ENCODE measurements at places on chromosomes 7 and 10.

DNA sequence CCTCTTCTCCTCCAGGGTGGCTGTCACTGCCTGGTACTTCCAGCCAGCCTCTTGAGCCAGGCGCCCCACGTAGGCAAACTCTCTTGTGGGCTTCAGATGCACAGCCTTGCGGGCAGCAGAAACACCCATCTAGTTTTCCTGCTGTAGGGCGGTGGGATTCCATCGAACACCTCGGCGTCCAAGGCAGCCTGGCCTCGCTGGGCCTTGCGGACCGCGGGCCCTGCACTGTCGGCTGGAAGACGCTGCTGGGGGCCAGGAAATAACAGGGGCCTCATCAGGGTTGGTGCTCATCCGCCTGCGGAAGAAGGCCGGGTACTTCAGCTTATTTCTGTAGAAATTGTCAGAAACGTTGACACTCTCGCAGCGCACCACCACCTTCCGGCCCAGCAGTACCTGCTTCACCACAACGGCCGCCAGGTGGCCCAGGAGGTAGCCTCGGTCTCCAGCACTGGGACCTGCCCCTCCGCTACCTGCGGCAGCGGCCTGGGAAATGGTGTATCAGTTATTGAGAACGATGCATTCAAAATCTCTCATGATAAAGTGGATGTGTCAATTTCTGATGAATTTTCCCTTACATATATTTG, 61.1 kb downstream of the WDFY4 start:
- DNase-seq: no peak

DNA sequence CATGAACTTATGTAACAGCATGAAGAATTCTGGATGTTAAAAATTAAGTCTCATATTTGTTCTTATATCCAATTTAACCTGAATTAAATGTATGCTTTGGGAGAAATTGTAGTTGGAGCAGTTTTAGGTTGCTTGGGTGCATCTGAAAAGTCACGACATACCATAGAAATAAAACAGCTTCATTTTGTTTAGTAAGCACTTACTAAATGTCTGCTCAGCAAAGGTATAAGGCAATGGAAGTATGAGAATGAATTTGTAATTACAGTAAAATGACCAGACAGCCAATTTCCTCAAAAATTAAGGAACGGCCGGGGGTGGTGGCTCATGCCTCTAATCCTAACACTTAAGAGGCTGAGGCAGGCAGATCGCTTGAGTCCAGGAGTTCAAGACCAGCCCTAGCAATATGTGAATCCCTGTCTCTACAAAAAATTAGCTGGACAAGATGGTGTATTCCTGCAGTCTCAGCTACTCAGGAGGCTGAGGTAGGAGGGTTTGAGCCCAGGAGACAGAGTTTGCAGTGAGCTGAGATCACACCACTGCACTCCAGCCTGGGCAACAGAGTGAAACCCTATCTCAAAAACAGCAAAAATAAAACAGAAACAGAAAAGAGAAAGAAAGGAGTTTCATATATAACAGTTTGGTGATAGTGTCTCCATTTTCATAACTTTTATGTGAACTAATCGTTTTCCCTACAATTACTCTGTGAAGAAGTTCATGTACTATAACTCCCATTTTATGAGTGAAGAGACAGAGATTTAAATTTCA, 47.2 kb upstream of the KLF6 start:
- DNase-seq: no peak

DNA sequence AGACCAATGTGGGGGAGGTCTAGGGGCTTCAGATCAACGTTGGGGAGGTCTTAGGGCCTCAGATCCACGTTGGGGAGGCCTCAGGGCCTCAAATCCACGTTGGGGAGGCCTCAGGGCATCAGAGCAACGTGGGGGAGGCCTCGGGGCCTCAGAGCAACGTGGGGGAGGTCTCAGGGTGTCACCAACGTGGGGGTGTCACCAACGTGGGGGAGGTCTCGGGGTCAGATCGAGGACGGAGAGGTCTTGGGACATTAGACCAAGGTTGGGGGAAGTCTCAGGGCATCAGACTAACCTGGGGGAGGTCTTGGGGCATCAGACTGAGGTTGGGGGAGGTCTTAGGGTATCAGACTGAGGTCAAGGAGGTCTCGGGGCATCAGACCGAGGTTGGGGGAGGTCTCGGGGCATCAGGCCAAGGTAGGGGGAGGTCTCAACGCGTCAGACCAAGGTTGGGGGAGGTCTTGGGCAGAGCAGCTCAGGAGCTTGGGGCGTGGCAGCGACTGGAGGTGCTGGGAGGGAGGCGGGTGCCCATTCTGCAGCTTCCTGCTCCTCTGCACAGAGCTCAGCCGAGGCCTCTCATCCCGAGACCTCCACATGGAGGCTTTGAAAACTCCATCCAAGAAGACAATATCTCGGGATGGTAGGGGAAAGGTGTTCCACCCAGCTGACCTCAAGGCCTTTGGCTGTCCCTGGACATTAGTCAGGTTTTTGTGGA, 159.8 kb downstream of the WDR37 start:
- DNase-seq: no peak

DNA sequence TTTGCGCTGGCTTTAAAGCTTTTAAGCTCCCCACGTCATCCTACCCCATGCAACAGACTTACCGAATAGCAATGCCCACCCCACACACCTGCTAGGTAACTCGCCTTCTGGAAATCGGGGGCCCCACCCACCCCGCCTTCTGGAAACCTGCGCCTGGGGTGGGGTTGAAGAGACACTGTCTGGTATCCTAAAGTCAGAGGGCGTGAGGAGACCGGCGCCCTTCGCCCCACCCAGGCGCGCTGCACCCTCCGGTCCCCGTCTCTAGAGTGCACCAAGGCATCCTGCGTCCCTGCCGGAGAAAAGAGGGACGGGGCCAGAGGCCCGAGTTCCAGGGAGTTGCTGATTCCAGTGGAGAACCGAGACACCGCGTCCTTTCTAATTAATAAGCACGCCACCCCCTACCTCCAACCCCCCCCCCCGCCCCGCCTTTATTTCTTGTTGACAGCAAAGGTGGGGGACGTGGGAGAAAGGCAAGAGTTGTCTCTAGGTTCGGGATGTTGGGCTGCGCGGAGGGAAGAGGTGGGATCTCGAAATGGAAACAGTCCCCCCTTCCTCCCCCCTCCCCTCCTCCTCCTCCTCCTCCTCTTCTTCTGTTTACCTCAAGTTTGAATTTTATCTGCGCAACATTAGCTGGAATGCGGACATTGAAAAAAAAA, 220.9 kb upstream of the MKLN1 start:
- DNase-seq: no peak

DNA sequence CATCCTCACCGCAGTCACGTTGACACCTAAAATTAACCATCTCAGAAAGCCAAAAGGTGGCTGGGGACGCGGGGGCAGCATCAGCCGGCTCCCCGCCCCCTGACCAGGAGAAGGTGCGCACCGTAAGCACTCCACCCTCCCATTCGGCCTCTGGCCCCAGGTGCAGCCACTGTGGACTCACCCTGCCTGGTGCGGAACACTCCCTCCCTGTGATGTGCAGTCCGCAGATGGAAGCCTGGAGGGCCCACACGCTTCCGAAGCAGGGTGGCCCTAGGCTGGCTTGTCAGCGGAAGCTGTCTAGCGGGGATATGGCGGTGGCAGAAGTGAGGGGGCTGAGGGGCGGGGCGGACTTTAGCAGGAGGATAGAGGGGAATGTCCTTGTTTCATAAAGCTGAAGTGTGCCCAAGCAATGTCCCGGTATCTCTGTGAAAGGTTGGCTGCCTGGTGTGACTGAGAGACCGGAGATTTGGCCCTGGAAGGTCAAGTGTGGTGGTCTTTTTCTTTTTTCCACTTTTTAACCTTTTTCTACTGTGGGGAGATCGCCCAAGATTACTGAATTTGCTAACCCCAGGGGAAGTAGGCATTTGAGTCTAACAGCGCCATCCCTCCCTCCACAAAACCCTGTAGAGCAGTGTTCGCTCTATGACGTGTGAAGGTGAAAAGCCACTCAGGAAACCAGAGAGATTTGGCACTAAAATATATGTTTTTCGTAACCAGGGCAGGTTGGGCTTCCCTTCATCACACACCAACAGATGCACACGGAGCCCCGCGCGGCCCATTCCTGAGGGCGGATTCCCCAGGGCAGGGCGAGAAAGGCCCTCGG, 74.7 kb downstream of the CXCL12 start:
- no peak for DNase-seq

- no peak for DNase-seq
These were observed 59.7 kb upstream of the CCDC6 start for GRCh38 chr10:59965899-59966650.

GRCh38 chr7:11130012-11130411, 156.3 kb downstream of the PHF14 start:
- no peak for DNase-seq

GRCh38 chr7:132738254-132738653, 162.0 kb upstream of the PLXNA4 start:
- no peak for DNase-seq

GRCh38 chr10:130631142-130632096, 495.2 kb downstream of the GLRX3 start:
- DNase-seq: peak; percentile 79

DNA sequence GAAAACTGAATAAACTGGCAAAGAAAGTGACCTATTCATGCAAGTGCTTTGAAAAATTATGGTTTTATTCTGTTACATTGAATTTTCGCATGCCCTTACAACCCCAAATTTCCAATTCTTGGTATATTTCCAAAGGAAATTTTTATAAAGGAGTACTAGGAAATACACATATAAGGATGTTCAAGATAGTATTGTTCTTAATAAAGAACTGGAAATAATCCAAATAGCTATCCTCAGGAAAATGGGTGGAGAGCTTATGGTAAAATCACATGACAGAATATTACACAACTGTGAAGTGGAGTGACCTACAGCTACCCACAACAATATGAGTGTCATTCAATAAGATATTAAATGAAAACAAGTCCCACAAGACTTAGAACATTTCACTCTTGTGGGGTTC, 138.9 kb upstream of the BMPER start:
- no peak for DNase-seq

- DNase-seq: no peak
These were observed 86.4 kb upstream of the ELMO1 start for GRCh38 chr7:37534893-37535610.

GRCh38 chr10:26914898-26915297, 54.1 kb upstream of the ABI1 start:
- no peak for DNase-seq

DNA sequence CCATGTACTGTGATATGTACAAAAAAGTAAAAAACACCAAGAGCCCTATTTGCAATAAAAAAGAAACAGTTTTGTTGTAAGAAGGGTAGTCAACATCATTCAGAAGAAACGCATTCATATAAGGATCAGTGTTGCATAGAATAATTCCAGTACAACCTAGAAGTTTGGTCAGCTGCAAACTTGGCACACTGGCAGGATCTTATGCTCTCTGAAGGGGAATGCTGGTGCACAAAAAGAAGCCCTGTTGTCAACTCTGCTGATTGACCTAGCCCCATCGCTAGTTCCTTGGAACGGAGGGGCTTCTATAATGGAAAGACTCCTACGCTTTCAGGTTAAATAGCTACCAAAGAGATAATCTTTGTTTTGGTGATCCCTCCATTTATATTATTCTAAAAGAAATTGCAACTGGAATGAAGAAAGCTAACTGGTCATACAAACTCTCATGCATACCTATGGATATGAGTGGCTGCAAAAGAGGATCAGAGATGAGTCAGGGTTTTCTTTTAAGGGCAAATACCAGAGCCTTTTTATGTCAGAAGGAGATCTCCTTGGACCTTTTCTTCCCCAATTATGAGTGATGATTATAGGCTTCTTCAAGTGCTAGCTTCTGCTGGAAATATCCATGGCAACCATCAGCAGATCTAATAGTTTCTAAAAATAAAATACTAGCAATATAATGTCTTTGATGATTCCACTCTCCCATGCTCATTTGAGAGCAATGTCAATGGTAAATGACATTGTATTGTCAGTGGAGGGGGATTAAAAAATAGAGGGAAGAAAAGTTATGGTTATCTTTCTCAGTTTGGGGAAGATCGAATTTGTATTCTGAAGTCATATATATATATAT, 312.4 kb upstream of the CACNA2D1 start:
- DNase-seq: no peak

GRCh38 chr7:101243646-101244374, 1.1 kb downstream of the FIS1 start:
- peak; percentile 42 for DNase-seq

DNA sequence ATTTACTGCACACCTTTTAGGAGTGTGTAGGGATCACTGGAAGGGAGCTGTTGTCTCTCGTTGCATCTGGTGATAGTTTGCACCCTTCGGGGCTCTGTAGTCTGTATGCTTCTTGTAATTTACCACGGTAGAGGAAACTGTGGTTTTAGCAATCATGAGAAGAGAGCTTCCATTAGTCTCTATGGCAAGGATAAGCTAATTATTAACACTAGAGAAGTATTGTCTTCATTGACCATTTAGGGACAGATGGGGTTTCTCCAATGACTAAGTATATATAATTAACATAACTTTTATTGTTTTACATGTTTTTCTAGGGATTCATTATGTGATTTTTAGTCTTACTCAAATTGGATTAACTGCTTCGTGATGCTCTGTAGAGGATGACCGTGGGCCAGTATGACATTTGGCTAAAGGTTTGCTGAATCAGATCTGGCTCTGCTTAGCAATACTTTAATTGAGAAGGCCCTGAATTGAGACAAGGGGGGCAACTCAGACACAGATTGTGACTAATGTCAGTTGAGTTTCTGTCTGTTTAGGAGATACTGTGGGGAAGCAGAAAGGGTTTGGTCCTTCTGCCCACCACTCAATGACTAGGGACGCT, 8.7 kb downstream of the SLC18A2 start:
- DNase-seq: no peak

GRCh38 chr10:119981826-119982225, 89.3 kb downstream of the SEC23IP start:
- DNase-seq: no peak

DNA sequence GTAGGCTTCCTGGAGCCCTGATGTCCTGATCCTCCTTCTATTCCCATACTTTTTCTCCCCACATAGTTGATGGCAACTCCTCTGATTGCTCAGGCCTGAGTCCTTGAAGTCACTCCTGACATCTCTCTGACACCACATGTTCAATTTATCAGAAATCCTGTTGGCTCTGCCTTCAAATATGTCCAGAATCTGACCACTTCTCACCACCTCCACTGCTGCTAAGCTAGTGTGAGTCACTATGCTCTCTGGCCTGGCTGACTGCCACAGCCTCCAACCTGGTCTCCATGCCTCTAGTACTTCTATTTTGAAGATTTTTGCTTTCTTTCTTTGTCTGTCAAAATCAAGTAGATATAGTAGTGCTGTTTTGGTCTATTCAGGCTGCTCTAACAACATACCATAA, 53.0 kb downstream of the TMEM229A start:
- no peak for DNase-seq

DNA sequence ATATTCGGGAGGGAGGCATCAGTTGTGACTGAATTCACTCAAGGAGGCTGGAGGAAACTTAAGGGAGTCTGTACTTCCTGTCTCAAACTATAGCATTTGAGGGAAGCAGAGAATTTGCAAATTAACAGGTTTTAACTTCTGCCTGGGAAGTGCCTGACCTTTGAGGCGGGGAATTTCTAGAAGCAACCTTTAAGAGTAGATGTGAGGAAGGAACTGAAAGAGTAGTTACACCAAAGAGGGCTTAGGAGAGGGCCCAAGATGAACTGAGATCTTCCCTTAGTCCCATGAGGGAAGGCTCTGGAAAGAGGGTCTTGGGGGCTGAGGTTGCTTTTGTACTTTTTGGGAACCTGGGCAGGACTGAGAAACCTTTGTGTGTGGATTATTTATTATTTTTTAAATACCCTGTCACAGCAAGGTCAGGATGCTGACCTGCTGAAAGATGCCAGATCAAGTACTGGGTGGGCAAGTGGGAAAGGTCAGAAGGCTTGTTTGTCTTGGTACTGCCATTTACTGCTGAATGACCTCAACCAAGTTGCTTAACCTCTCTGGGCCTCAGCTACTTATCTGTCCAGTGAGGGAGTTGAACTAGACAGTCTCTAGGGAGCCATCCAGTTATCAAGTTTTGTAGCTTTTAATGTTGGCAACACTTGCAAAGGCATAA, 2.4 kb downstream of the GPR158 start:
- no peak for DNase-seq

- DNase-seq: no peak
These were observed 5.1 kb upstream of the PCBD1 start for GRCh38 chr10:70893227-70894006.
